ENCODE measurements at places on chromosomes 12 and 14.
A peak's percentile ranks its signal among the peaks of the same experiment; 100 is the strongest.

- peak; percentile 23 for DNase-seq
These were observed 16.1 kb upstream of the KRT80 start for GRCh38 chr12:52207895-52208294.

- no peak for DNase-seq
These were observed 205.2 kb downstream of the NUBPL start for GRCh38 chr14:31766315-31766892.

- DNase-seq: no peak
These were observed 50.9 kb downstream of the BTBD7 start for GRCh38 chr14:93281937-93282336.

DNA sequence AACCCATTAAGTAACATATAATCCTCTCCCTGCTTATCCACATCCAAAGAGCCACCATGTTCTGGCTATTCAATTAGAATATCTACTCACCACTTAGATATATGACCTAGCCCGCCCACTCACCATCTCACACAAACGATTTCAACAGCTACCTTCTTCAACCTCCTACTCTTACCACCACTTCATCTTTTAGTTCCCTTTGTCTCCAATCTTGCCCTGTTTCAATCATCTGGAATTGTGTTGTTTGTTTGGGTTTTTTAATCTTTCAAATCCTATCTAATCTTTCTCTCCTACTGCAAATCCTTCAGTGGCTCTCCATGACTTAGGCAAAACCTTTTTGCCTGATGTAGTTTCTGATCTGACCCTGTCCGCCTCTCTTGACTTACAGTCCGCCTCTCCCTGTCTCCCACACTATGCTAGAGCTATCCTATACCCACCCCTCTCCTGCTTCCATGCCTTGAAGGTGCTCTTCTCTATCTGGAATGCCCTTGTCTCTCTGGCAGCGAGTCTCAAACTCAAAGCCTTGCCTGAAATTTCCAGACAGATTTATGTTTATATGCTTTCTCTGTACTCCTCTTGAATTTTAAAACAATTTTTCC is 161.0 kb upstream of the CRY1 start:
- DNase-seq: no peak

DNA sequence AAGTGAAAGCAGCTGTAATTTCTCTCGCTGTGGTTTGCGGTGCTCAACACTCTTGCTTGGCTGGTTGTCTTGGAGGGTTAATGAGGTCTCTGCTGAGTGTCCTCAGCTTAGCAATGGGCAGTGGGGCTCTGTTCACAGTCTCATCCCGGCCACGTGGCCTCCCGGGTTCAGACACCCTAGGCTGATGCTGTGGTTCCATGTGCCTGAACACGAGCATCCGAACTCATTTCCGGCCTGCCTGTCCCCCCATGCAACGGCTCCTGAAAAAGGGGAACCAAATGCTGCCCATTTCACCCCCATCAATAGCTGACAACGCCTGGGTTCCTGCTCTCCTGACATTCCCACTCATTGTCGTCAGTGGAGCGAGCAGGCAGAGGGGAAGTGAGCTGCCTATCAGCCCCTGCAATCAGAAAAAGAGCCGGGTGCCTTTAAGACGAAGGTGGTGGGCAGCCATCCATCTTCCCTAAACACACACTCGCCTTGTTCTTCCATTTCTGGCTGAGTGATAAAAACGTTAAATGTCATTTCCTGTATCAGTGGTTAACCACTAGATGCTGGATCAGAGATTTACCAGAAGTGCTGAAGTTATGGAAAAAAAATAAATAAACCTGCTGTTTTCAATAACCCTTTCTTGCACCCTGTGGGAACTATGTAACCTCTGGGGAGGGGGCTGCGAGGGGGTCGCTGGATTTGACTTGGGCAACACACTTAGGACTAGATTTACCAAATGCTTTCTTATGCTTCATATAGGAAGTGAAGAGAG is 60.3 kb upstream of the BCL2L14 start:
- DNase-seq: peak; percentile 69
